ENCODE measurements at places on chromosomes 2 and 18.

DNA sequence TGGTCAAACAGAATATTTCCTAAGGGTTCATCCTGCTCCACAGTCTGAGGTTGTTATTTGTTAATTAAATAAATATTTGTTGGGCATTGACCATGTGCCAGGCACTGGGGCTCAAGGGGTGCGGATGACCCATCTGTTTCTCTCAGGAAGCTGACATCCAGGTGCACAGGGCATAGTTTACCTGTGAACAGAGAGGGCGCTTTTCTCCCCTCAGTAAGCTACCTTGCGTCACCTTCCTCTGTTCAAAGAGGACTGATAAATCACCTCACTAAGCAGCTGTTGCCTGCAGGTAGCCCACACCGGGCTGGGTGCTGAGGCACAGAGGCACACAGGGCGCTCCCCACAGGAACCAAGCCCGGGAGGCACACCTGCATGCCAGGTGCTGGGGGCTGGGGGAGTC, 41.6 kb downstream of the SH3RF3 start:
- no peak for DNase-seq

DNA sequence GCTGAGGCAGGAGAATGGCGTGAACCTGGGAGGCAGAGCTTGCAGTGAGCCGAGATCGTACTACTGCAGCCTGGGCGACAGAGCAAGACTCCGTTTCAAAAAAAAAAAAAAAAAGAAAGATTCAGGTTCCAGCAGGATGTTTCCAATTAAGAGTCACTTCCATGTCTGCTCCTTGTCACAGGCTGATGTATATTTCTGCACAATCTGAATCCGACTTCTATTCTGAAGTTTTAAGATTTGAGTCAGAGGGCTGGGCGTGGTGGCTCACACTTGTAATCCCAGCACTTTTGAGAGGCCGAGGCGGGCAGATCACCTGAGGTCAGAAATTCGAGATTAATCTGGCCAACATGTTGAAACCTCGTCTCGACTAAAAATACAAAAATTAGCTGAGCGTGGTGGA, 24.7 kb downstream of the SNRPD1 start:
- no peak for DNase-seq

GRCh38 chr18:25876330-25876948, 214.0 kb downstream of the SS18 start:
- DNase-seq = no peak

- no peak for DNase-seq
These were observed 911.6 kb downstream of the EPHA4 start for GRCh38 chr2:220660277-220661145.

DNA sequence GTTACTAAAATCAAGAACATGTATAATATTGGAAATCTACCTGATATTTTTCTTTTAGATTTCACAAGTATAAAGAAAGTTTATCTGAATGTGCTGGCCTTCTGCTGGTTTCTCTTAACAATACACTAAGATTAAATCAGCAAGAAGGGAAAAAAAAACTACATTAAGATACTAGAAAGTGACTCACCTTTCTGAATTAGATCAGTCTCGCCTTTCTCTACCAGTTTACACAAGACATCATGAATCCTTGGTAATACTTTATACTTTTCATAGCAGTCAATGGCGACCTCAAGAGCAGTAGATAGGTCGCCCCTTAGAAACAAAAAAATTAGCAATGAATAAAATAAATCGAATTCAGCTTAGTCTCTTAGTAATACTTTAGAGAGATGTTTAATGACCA, 61.2 kb downstream of the LRPPRC start:
- DNase-seq = no peak

GRCh38 chr2:43842866-43843226, 4.1 kb downstream of the ABCG8 start:
- DNase-seq = no peak

DNA sequence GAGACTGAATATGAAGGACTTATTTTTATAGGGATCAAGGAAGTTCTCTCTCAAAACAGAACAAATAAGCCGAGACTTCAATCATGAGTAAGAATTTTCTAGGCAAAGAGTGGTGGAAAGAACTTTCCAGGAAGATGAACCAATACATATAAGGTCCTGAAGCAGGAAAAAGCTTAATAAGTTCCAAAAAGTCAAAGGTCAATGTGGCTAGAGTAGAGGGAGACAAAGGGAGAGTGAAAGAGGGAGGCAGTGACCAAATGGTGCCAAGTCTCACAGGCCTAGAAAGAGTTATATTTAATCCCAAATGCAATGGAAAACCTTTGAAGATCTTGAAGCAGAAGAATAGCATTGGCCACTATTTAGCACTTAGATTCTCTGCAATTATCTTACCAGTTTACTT, 56.0 kb downstream of the PDE11A start:
- no peak for DNase-seq

GRCh38 chr2:37544591-37545031, 126.8 kb downstream of the CDC42EP3 start:
- no peak for DNase-seq

DNA sequence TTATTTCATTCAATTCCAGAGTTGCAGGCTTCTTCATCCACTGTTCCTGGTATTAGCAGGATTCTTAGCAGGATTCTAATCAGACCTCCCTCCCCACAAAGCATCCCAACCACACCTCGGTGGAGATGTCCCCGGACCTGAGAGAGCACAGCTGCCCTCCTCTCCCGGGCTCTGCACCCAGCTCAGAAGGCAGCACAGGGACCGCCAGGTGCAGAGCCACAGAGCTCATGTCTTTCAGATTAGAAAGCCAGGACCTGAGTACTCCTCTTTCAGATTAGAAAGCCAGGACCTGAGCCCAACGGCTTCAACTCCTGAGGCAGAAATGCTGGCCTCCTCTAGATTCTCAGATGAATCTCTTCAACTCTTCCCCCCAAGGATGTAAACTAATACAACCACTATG, 152.3 kb downstream of the MYO5B start:
- no peak for DNase-seq

DNA sequence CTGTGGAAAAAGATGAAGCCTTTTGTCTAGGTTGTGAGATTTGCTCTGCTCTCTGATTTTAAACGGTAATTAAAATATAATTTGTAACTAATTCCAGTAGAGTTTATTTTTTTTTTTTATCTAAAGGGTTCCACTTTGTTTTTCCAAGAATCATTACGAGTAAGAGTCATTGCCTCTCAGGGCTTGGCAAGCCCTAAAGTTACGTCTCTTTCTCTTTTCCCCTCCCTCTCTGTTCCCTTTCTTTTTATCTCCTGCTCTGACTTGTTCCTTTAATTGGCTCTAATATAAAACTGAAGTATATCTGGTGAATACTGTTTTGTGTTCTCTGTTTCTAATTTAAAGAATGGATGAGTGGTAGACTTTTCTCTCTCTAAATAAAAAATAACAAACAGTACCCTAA, 75.8 kb downstream of the CALCRL start:
- DNase-seq = no peak

DNA sequence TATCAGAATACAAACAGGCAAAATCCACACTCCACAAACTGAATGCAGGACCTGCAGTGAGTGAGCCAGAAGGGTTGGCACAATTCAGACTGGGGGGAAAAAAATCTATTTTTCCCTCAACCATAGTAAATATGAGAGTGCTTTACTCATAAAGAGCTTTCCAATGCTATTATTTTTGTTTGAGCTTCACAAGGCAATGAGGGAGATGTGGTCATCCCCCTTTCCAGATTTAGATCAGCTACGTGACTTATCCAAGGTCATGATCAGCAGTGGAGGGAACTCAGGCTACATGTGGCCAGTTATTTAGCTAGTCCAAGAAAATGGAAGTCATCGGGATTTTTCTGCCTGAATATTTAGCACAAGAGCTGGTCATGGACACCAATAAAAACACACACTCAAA, 120.4 kb upstream of the KLF7 start:
- no peak for DNase-seq

DNA sequence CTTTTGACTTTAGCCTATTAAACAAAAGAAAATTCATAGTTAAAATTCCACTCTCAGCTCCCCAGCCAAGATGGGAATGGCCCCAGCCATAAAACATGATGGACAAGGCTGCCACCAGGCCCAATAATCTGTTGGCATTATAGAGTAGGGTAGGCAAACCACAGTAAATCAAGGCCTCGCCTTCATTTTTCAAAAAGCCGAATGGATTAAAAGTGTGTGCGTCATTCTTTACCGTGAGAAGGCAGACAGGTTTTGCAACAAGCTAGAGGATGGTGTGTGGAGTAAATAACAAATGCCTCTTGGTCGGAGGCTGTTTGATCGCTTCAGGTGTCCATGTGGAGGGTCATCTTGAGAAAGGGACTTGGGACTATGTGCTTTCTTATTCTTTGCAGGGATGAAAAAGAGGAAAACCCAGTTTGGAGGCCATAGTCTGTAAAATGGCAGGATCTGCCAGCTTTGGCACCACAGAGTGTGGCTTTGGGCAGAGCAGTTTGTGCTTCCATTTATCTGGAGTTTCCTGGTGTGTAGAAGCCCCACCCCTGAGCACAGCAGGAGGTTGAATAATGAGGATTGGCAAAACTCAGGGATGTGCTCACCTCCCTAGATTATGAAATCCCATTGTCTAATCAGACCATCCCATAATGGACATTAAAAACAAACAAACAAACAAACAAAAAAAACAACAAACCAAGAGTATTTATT, 57.1 kb upstream of the ITGB6 start:
- no peak for DNase-seq

DNA sequence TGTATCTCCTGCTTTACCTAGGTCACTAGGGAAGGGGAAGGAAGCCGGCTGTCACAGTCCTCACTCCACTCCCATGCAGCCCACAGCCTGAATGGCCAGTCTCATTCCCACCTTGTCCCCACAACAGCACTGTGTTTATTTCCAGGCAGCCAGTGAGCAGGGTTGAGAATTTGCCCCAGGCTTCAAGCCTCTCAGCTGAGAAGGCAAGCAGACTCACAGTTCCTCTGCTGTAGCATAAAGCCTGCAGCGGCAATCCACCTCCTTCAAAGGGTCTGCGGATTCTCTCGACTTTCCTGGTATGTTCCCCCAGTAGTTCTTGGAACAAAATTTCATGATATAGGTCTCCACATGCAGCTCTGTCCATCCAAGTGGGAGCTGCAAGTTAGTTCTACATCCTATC, 262.9 kb upstream of the GULP1 start:
- DNase-seq = no peak

- DNase-seq = no peak
These were observed 3.9 kb upstream of the MGAT4A start for GRCh38 chr2:98734823-98735260.

- no peak for DNase-seq
These were observed 83.4 kb downstream of the COL6A3 start for GRCh38 chr2:237330541-237330940.

DNA sequence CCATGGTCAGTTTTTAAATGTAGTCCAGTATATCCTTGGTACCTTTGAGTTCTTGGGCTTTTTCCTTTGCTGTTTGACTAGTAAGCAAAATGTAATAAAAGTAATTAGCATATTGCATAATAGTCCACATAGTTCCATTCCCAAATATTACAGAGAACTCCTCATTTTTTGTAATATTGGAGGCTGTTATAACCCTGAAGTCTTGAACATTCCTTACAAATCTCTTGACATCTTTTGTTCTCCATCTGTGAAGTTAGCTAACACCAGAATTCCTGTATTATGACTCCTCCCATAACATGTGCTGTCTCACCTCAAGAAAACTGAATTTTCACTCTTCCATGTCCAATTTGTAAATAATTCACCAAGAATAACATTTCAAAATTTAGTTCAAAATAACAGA, 17.1 kb downstream of the CREB1 start:
- no peak for DNase-seq

All from NCI-H187 treated with DMSO at 0.1 percent for 48 hours (cell line).